ENCODE measurements at places on chromosomes 5 and 9.

DNA sequence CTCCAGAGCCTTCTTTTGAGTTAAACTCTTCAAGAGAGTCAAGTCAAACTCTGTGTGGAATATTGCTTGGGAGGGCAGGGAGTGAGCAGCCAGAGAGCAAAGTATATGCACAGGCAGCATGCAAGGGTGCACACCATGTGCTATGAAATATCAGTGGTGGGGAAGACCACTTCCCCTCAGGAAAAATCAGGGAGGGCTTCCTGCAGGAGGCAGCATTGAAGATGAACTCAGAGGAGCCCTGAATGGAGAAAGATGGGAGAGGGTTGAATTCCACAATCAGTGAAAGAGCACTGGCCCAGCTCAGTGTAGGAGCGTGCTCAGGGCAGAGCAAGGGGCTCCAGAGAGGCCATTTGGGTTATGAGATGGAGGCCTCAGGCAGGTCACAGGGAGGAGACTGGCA, 41.9 kb downstream of the CCDC180 start:
- DNase-seq: no peak

DNA sequence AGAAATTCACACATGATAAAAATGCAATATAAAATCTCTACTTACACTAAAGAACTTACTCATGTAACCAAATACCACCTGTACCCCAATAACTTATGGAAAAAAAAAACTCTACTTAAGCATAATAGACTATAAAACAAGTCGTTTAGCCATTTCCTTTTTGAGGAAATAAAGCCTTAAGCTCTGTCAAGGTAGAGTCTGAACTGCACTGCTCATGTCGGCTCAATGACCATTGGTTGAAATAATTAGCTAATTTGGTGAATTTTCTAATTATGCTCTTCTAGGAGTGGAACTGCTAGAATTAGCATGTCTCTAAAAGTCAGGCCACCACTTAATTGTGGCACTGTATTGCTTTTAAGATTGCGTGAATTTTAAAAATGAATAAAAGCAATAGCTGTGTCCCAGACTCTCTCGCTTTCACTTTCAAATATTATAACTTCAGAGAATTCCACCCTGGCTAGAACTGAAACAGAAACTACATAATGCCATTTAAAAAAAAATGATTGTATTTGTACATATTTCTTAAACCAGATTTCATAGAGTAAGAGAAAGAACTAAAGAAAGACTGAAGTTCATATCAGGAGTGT, 113.0 kb upstream of the PCA3 start:
- DNase-seq: no peak

- no peak for DNase-seq
Observed at GRCh38 chr9:29176231-29176630, 1603.0 kb upstream of the C9orf72 start.

- DNase-seq: peak; percentile 28
Observed at GRCh38 chr9:99109522-99109921, 4.6 kb downstream of the TGFBR1 start.

- DNase-seq: peak; percentile 44
Observed at GRCh38 chr5:135457424-135458071, 5.4 kb upstream of the TIFAB start.

DNA sequence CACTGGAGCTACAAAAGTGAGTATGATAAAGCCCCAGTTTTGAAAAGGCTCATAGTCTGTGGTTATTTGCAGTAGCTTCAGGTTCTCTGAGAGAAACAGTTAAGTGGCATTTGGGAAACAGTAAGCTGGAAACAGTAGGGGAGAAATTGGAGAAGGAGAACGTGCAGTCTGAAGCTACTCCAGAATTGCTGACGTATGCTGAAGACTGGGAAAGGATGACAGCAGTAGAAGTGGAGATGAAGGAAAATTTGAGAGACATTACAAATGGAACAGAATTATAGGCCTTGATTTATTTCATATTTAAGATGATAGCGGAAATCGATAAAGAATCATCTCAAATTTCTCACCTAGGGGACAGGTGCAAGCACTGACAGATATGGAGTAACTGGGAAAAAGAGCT, 248.8 kb downstream of the CAAP1 start:
- DNase-seq: no peak

DNA sequence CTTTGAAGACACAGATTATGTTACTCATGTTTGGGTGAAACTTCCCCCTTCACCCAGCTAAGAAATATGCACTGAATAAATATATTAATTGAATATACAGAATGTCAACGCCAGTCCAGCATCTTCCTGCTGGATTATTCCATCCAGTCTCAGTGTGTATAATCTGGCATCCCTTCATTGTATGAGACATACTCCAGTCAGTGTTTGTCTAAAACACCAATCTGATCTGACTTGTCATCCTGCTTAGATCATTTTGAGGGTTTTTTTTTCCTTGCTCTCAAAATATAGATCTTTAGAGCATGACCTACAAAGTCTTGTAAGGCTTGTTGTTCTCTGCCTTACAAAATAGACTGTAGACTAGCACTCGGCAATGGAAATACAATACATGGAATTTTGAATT, 195.1 kb downstream of the SMARCA2 start:
- no peak for DNase-seq

DNA sequence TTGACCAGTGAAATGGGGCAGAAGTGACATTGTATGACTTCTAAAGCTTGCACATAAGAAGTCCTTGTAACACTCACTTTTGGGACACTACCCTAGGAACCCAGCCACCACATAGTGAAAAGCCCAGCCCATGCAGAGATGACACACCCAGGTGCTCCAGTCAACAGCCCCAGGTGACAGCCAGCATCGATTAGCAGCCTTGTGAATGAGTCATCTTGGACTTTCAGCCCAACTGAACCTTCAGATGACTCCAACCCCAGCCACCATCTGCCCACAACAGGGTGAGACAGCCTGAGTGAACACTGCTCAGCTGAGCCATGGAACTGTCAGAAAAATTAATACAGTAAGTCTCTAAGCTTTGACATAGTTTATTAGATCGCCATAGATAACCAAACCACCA, 458.6 kb downstream of the ZSWIM6 start:
- DNase-seq: no peak

GRCh38 chr9:130447193-130447816, 2.5 kb downstream of the ASS1 start:
- no peak for DNase-seq

DNA sequence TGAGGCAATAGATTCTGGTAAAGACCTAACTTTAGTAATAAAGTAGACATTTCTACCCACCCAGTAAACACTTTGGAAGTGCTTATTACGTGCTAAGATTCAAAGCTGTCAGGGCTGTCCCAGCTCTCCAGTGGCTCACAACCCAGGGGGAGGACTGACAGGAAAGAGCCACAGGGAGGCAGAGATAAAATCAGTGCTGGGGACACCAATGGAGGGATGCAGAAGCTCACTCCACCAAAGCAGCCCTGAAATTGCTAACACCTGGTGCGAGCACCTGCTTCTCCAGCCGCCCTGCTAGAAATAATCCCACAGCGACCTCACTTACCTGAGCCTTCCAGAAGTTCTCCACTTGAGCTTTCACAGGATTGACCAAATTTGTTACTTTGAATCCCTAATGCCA, 501.0 kb downstream of the BNC2 start:
- DNase-seq: no peak

Data from CD4-positive, alpha-beta T cell treated with Interferon gamma for 1 hour (primary cell).